ENCODE measurements at places on chromosomes 13 and 19.

DNA sequence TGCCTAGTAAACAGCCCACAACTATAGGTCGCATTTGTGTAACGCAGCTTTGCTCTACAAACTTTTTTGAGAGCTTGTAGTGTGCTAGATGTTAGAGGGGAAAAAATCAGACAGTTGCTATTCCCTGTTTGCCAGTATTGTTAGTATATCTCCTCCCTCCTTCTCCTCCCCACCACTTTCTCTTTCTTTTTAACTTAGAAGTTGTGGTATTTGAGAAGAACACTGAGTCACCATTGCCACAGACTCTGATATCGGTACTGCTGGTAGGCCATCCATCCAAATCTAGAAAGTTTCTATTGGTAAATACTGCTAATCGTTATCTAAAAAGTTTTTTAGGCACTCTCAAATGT, 666 bp downstream of the POMP start:
- no peak for DNase-seq

DNA sequence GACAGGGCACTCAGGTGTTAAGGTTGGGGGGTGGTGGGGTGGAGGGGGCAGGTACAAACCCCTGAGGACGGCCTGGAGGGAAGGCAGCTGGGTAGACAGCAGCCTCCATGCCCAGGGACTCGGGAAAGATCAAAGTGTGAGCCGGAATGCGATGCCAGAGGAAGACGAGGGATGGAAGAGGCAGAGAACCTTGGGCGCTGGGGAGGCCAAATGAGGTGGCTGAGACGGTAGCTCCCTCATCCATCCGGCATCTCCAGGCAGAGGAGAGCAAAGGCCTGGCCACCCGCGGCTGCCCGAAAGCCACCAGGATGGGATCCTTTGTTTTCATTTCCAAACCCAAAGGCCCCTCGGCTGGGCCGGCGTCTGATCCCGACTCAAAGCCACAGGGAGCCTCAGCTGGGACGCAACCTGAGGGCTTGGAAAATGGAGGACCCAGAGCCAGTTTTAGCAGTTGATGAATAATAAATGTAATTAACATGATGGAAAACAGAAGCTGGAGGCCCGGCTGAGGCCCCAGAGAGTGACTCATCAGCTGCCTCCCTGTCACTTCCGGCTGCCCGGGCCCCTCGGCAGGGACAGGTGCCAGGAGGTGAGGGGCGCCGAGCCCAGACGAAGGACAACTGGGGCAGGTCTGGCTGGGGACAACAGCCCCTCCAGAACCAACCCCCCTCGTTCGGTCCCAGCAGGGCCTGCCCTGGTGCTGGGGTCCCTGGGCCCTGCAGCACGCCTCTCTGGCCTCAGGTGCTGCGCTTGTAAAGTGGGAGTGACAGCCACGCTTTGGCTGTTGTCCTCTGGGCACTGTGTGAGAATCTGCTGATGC, 61.6 kb downstream of the CEBPG start:
- no peak for DNase-seq

DNA sequence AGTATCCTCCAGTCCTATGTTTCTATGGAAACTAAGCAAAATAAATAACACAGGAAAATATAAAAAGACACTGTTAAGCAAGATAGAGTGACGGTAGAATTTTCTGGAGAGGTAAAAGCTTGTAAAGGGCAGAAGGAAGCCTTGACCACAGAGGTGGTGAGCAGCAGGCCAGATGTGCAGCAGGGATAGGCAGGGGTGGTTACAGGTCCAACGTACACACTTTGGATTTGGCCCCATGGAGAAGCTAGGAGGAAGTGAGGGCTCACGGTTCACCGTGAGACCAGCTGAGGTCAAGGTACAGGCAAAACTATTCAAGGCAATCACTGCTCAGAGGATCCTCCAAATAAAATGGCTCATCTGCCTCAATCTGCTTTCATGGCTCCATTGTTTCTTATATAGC, 242.8 kb downstream of the B3GLCT start:
- DNase-seq = no peak

GRCh38 chr13:44938854-44939253, 50.4 kb downstream of the NUFIP1 start:
- no peak for DNase-seq

DNA sequence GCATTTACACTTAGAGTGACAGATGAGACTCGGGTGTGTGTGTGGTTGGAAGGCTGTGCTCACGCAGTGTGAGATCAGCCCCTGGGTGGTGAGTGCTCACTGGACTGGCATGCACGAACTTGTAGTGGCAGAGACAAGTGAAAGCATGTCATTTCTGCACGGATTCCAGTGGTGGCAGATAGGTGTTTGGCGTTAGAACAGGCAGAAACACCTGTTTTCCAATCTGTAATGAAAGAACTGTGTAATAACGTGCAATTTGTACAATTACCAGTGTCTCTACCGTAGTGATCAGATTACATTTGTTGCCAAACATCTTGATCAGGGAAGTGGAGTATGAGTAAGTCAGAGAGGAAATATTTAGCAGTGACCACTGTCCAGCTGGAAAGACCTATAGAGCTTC, 8.2 kb downstream of the LAMP1 start:
- no peak for DNase-seq

- no peak for DNase-seq
Measured at GRCh38 chr13:88544836-88545235, 873.7 kb downstream of the SLITRK5 start.

DNA sequence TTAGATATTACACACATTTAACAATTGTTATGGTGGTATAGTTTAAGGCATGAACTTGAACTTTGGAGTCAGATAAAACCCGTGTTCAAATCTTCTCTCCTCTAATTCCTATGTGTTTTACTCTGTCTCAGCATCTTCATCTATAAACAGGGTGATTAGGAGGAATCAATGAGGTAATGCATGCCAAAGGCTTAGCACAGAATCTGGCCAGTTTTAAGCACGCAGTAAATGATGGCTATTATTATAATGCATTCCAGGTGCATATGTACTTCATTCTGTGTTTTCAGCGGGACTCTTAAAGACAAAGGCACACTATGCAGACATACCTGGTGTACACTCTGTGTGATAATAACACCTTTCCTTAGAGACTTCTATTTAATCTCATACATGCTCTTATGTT, 88.0 kb upstream of the FRY start:
- no peak for DNase-seq

DNA sequence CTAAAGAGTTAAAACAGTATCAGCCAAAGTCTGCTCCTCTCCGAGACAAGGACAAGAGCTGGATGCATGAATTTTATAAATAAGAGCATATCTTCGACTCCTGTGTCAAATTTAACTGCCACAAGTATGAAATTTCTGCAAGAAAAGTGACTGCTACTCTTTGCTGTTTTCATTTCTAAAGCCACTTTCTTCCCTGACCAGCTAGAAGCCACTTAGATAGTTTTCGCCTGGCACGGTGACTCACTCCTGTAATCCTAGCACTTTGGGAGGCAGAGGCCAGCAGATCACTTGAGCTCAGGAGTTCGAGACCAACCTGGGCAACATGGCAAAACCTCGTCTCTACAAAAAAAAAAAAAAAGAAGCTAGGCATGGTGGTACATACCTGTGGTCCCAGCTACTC, 61.3 kb downstream of the ENOX1 start:
- no peak for DNase-seq

DNA sequence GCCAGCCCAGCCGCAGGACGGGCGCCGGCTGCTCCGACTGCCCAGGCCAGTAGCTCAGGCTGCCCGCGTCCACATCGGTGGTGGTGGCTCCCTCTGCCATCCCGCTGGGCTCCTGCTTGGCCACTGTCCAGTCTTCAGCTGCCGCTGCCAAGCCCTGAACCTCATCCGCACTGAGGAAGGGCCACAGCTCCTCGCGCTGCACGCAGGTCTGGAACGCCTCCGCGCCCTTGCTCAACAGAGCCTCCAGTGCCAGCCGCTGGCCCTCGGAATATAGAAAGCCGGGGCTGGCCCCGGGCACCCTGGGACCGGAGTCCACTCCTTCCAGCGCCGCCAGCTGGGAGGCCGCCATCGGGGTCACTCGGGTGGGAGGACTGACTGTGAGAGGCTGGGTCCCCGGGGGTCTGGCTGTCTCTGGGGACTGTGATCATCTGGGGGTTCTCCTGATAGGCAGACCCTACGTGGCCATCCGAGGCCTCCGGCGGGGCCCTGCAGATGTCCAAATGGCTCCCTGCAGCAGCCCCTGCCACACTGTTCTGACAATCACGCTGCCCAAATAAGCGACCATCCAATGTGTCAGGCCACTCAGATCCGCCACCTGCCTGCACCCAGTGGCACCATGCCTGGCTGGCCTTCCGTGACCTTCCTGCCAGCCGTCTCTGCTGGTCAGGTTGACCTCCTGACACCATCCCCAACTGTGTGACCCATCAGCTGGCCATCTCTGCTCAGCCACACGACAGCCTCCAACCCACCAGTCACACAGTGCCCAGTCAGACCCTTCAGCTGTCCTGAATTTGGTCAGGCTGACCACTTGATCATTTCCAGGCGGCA, 1.6 kb downstream of the FAM83E start:
- DNase-seq = no peak

- no peak for DNase-seq
Measured at GRCh38 chr13:71661921-71662320, 205.1 kb downstream of the DACH1 start.

GRCh38 chr13:33728271-33729037, 89.5 kb upstream of the RFC3 start:
- no peak for DNase-seq

DNA sequence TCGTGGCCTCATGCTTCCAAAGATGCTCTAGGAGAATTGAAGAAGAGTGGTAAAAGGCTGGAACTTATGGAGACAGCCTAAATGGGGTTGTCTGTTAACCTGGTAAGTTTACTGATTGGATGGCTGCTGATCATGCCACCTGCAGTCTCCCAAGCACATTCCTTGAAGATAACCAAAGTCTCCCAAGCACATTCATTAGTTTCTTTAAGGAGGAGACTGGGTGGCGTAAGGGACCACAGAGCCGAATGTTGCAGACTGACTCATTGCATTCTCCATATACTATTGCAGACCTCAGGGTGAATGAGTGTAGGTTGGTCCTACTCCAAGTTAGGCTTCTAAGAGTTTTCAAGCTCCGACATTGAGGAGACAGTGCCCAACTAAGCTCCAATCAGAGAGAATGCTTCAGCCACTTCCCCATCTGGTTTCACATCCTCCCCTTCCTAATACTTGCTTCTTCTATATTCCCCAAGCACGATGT, at the start of gene IGFL3:
TSS of gene IGFL3 (minus strand) at position 51 of the 478 bp plus-strand sequence. CDS start at position 12, 39 bp downstream.
- DNase-seq = no peak

DNA sequence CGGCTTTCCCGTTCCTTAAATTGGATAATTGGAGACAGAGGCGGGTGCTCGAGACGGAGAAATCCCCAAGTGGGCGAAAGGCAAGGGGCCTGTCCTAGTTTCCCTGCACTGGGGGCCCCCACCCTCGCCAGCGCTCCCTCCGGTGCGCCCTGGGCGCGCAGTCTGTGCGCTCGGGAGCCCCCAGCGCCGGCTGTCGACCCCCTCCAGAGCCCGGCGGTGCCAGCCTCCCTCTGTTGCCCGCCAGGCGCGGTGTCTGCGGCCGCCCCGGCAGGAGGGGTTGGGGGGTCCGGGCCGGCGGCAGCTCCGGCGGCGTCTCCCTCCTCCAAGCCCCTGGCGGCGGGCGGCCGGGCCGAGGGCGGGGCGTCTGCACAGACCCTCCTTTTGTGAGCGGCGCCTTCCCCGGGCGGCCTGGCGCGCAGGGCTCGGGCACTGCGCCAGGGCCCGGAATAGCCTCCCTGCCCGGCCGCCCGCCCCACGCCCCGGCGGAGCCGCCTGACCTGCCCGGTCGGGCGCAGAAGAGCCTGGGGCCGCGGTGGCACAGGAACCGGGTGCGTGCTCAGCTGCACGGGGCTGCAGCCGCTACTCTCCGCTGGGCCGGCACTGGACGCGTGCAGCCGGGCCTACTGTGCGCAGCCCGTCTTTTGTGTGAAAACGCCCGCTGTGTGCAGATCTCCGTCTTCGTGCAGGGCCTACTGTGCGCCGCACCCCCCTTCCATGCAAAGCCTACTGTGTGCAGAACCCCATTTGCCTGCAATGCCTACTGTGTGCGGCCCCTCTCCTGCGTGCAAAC, 13.2 kb downstream of the GADD45B start:
- DNase-seq = no peak

DNA sequence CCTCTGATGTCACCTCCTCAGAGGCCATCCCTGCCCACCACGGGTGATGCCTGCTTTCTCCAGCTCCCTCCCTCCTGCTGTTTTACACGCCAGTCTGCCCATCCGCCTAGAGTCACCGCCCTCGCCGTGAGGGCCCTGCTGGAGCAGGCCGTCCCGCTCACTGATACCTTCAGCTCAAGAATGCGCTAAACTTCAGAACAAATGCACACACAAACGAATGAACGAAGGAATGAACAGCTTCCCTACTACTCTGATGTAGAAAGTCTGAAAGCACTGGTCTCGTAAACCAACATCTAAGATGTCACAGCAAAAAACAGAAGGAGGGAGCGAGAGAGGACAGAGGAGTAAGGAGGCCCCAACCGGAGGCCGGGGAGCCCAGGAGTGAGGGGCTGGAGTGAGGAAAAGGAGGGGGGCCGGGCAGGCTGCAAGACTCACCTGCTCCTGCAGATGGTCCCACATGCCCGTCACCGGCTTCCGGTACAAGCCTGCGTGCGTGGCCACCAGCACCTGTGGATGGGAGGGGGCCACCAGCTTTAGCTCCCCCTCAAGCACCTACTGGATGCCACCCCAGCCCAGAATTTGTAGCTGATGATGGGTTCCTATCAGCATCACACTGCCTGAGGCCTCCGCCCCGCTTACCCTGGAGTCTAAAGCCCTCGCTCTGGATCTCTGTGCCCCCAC, 4.0 kb downstream of the PNKP start:
- no peak for DNase-seq

- DNase-seq = peak; percentile 62
Measured at GRCh38 chr13:32845952-32846950, 170.0 kb upstream of the KL start.

GRCh38 chr19:18529782-18530181, 7.9 kb upstream of the ELL start:
- DNase-seq = no peak

- DNase-seq = no peak
Measured at GRCh38 chr19:55179606-55180484, at the start of gene SYT5. TSS of gene SYT5 (minus strand) at chr19:55180289. CDS start at chr19:55179041, 1,248 bp downstream.

GRCh38 chr13:113948034-113948742, 25.7 kb downstream of the C13orf46 start:
- no peak for DNase-seq

Measured in vagina (tissue), 2 donors.